ENCODE measurements at places on chromosomes 12 and 14.
A peak's percentile ranks its signal among the peaks of the same experiment; 100 is the strongest.

DNA sequence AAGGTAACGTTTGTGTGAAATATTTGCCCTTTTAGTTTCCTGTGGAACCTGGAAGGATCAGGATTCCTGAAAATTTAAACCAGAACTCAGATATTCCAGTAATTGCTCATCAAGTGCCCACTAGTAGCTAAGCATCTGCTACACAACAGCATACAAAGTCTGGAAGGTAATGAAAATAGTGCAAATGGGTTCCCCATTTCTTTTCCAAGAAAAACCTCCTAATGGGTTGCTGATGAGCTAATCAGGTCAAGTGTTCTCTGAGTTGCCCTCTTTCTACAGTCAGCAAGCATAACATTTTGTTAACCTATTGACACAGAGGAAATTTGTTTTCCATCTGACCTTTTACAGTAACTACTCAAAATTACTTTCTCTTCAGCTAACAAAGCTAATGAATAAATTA lies 83.6 kb upstream of the PMCH start:
- H3K27me3 ChIP-seq = no peaks in the 10 kb centered on the region
- H3K4me1 ChIP-seq = no peaks in the 10 kb centered on the region
- H3K4me3 ChIP-seq = no peak overlapping the region
- H3K27ac ChIP-seq = no peak overlapping the region
- H3K36me3 ChIP-seq = no peaks in the 10 kb centered on the region
- no peak for DNase-seq

- no peaks in the 10 kb centered on the region for H3K36me3 ChIP-seq
- H3K4me3 ChIP-seq = no peak overlapping the region
- H3K27ac ChIP-seq = peak overlapping the region; percentile 44
- H3K4me1 ChIP-seq = peaks cover 9% of the 10 kb centered on the region
- no peaks in the 10 kb centered on the region for H3K27me3 ChIP-seq
Measured at GRCh38 chr14:59377491-59377890, 87.7 kb downstream of the GPR135 start.

DNA sequence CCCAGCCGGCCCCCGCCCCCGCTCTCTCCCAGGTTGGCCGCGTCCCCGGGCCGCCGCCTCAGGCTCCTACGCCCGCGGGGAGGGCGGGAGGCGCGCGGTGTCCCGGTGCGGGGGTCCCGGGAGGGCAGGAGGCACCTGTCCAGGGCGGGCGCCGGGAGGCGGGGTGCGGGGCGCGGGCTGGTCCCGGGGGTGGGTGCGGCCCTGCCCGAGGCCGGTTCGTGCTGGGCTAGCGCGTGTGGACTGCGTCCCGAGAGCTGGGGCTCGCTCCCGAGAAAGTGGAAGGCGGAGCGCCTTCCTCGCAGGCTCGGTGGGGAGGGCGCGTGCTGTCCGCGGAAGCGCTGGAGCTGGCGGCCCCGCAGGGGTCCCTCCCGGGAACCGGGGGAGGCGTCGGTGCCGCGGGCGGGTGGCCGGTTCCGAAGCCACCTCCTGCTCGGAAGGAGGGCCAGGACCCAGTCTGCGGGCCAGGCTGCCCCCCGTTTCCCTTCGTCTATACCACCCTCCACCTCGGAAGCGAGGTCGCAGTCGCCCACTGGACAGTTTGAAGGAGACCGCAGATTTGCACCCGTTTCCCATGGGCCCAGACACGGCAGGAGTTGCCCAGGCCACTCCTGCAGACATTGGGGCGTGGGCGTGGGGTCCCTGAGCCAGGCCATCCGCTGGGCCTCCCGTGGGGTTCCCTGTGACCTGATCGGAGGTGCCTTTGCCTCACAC lies 636 bp downstream of the ZFYVE21 start:
- peak overlapping the region; percentile 65 for H3K4me3 ChIP-seq
- peak; percentile 73 for DNase-seq
- H3K27ac ChIP-seq = peak overlapping the region; percentile 80

DNA sequence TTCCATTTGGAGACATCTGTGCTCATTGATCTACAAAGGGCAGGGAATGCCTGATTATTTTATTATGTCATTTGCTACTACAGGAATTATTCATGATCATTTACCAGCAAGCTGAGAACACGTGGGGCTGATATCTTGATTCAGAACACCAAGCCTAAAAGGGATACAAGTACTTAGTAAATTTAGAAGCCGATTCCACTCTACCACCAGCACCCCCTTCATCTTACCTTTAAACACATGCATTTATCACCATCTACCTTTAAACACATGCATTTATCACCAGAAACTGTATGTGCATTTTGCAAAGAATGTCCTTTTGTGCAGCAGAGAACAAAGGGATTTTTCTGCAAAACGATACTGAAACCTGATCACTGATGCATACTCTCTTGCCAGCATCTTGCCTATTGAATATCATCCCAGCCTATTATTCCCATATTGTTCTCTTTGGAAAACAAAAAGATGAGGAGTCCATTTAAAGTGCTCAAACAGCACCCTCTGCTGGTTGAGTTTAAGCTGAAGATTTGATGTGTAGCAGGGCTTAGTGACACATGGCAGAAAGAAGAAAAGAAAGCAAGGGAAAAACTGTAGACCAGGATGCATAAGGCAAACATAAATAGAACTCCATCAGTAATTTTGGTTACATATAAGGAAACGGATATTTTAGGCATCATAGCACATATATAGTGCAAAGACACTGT lies 132.6 kb upstream of the PLEKHG7 start:
- H3K36me3 ChIP-seq = no peaks in the 10 kb centered on the region
- no peak for DNase-seq
- no peak overlapping the region for H3K4me3 ChIP-seq
- no peak overlapping the region for H3K27ac ChIP-seq
